Activated T-helper 1 cell treated with Interleukin-2 at 50 U/mL for 16 hours (primary cell): ENCODE measurements at places on chromosomes 3 and 15.
A peak's percentile ranks its signal among the peaks of the same experiment; 100 is the strongest.

DNA sequence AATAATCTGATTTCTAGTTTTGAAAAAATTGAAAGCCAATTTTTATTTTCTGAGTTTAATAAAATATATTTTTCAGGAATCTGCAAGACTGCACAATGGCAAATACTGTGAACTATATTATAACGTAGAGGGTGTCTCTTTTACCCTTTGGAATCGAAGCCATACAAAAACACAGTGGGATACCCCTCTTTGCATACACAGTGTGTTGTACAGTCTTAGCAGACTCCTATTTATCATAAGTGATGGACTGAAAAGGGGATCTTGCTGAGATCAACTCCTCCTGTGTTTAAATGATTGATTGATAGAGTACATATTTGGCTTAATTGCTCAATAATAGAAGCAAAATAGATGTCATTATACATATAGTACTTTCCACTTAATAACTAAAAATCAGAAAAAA, 981.2 kb downstream of the NSUN3 start:
- DNase-seq: no peak

DNA sequence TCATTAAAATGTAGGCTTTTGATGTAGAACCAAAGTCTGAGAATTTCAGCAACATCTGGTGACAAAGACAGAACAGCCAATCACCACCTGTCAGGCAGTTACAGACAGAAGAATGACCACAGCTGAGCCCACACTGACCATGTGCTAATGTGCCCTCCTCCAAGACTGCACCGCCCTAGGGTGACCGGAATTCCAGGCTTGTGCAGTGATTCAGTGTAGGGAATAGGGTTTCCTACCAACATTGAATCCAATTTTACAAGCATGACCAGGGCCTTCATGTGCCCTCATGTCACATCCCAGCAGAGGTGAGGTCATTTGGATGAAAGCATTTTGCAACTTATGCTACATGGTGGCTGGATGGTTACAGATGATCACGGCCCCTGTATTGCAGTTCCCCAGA, 412.5 kb downstream of the SOX2 start:
- no peak for DNase-seq

GRCh38 chr15:67601073-67601472, 58.6 kb downstream of the MAP2K5 start:
- DNase-seq: no peak

DNA sequence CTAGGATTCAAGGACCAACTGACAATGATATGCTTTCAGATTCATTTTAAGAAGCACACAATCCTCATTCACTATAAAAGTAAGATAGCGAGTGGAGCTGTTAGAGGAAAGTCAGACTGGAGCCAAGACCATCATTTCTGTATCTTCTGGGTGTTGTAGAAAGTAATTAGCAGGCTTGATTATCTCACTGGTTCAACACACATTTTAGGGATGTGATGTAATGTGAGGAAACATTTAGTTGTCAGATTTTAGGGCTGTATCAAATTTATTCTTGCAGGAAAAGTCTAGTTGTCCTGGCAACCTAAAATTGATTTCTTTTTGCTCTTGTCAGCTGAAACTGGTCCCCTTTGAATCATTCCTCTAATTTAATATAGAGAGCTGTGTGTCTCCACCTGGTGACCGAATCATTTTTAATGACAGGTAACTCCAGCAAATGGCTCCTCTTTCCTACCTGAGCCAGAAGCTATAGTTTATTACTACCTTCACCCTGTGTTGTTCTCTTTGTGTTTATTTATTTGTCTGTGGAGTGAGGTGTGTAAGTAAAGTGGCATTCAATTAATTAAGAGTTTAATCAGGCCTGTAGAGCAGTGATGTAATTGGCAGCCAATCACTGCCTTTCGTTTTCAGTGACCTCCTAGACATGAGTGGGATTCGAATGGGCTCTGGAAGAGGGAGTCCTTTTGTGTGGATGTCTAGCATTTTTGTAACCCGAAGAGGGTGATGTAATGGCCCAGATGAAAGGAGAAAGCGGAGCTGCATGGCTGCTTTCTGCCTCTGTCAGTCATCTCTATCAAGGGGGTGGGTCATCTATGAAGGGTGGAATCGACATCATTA, 125.8 kb downstream of the LPP start:
- DNase-seq: no peak

- no peak for DNase-seq
Measured at GRCh38 chr3:184864000-184864399, 52.0 kb downstream of the VPS8 start.

DNA sequence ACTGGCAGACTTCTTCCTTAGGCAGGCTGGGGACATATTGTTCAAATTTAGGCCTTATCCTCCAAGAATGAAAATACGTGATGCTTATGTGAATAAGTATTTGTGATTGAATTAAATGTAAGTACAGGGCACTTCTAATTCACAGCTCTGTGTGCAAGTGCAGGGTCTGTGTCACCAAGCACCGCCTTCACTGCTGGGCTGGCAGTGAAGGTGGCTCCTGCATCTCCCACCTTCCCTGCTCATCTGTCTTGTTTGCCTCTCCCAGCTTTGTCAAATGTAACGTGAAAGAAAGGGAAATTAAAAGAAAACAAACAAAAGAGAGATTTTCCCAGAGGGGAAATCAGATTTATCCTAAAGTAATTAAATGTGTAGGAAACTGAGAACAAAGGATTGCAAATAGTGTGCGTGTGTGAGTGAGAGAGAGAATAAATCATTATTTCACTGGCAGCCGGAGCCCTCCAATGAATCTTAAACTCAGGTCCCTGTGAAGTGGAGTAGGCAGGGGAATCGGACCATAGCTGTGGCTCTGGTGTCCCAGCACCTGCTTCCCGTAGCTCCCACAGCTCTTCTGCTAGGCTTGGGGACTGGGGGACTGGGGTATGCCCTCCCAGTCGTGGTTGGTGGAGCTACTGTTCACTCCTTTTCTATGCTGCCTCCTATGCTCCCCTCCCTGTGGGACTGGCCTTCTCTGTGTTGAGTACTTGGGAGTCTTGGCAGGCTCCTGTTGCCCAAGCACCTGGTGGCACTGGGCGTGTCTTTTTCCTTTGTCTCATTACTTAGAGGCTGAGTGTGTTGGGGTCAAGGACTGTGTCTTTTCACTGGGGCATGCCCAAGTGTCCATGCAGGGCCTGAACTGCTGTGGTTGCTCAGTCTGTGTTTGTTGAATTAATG, 222.2 kb downstream of the EPHB1 start:
- no peak for DNase-seq

DNA sequence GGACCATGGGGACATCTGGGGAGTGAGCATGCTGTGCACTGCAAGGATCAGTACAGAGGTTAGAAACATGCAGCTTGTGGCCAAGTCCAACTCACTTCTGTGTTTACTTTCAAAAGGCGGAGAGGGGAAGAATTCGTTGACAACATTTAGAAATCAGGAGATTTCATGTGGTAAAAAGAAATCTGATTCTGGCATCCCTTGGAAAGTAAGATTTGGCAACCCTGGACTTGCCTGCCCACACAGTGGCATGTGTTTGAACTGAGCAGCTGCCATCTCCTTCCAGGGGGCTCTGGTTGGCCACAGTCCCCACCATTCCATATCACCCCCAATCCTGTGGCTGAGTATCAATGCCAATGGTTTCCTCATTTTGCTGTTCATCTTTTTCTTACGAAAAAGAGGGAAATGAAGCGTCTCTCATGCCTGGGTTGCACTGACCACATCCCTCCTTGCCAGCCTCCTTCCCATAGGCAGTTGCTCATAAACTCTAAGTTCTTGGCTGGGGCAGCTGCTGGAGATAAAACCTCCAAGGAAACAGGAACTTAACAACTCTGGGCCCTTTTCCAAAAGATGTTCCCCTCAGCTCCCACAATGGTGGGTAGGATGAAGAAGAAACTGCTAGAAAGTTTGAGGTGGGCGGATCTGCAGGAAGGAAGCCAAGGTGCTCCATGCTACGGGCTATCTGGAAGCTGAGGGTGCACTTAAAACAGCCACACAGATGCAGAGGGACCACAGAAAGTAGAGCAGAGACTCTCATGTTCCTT, 29.2 kb downstream of the SLC6A11 start:
- DNase-seq: no peak

- DNase-seq: no peak
Measured at GRCh38 chr3:111808439-111808838, 50.6 kb upstream of the PHLDB2 start.

- DNase-seq: no peak
Measured at GRCh38 chr3:169454823-169455222, 208.7 kb downstream of the MECOM start.

GRCh38 chr3:143182866-143183664, 63.5 kb downstream of the CHST2 start:
- DNase-seq: no peak

DNA sequence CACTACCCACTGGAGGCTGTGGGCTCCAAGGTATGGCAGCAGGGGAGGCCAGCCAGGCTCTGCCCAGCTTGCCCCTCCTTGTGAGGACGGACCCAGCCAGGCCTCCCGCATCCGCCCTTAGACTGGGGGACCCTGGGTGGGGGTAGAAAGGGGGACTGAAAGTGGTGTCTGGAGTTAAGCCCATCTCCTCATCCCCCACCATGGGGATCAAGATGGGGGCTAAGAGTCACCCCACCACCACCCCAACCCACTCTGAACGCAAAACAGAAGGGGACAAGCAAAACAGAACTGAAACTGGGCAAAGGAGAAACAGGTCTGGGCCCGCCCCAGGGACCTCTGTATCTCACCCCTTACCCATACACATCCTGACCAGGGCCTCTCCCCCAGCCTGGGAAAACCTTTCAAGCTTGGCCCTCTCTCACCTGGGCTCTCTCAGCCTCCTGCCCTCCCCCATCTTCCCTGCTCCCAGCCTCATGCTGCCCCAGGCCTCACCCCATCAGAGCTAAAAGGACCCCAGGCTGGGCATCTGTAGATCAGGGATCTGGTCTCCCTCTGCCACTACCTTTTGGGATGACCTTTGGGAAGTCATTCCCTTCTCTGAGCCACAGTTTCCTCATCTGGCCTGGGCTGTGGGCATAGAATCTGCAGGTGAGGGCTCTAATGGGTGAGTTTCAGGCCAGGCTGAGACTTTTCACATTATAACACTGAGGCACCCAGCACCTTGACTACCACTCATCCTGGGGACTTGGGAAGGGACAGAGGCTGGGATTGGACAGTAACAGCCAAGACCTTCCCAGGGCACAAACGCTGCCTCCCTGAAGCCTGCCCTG, 30.0 kb upstream of the CYP11A1 start:
- no peak for DNase-seq

GRCh38 chr15:53808058-53808706, 48.7 kb upstream of the WDR72 start:
- no peak for DNase-seq

DNA sequence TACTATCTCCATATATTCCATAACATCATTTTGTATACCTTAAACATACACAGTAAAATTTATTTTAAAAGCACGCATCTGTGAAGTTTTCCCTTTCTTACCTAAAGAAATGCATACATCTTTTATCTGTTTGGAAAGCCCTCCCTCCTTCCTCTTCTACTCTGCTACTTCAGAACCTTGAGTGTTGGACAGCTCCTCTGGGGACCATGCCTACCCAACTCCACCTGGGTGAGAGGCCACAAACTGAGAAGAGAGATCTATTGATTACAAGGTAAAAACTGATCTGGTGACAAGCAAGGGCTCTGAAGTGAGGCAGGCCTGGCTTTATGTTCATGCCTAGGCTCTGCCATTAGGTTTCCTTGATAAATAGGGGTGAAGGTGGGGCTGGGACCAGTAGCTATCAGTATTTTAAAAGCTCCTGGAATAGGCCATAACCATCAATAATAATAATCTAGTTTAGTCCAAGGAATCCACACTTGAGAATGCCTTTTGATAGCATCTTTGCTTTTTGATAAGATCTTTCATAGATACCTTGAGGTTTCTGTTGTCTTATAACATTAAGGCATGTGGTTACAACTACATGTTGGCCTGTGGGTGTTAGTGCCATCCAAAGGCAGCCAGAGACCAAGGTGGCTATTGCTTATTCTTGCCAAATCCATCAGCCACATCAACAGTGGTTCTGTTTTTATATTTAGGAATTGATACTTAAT, 148.8 kb downstream of the KCNMB2 start:
- DNase-seq: no peak

- DNase-seq: peak; percentile 46
Measured at GRCh38 chr3:187150599-187150998, 11.3 kb upstream of the RPL39L start.

- DNase-seq: no peak
Measured at GRCh38 chr15:33476908-33477307, 166.1 kb downstream of the RYR3 start.

DNA sequence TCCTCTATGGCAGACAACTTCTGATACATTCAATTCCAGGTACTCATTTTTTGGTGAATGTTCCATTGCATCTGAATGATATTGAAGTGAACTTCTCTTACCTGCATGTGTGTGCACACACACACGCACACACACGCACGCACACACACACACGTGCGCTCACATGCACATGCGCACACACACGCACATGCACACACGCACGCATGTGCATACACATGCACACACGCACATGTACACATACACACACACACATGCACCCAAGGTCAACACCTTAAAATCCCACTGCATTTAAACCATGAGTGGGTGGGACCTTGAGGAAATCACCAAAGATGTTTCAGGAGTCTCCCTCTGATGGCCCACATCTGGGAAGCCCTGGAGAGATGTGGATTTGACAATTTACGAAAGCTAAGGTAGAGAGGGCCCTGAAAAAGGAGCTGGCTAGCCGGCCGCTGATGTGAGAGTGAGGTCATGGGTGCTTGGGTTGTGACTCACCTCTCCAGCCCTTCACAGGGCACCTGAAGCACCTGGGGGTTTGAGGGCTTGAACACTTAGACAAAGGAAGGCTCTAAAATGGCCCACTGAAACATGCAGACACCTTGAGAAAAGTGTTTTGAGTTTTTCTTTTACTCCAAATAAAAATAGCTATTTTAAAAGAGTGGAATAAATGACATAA, 269.1 kb upstream of the LRRFIP2 start:
- DNase-seq: no peak

DNA sequence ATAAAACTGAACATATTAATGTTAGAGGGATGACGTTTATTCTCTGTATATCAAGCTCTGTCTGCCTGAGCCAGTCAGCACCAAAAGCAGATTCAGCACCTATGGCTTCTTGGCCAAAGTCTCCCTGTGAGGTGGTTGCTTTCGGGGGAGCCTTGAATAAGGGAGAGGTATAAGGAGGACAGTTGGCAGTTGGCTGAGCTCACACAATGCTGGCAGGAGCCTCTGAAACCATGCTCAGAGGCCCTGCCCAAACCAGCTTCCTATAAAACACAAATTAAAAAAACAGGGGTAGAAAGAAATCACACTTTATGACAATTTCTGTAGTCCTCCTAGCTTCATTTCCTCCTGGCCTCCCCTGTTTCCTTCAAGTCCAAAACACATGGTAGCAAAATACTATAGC, 18.8 kb downstream of the ARHGEF3 start:
- no peak for DNase-seq

DNA sequence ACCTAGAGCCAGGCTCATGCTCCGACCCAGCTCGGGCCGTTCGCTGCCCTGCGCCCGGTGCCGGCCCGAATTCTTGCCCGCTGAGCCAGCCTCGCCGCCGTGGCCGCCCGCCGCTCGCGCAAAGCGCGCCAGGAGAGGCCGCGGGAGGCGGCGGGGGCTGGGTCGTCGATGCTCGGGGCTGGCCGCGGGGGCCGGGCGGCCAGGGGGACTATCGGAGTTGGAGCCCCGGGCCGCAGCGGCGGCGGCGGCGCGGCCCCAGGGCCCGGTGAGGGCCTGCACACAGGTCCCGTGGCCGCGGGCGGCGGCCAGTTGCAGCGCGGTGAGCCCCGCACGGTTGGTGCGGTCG, 1.1 kb downstream of the ANKRD63 start:
- DNase-seq: no peak

GRCh38 chr3:150150633-150151032, 179.9 kb upstream of the PFN2 start:
- no peak for DNase-seq
